ENCODE measurements at places on chromosomes 12 and 14. TPM values are rescaled to one million over a fixed set of nuclear protein-coding genes. Genes with fewer than 3 reads are reported as not detected.
A peak's percentile ranks its signal among the peaks of the same experiment; 100 is the strongest.

The FAM186B gene
- 0.14 TPM for total RNA-seq

The C14orf39 gene
- total RNA-seq: 0.80 TPM

The FOXN4 gene
- total RNA-seq: 2.0 TPM

The GPR137C gene
- total RNA-seq: 6.1 TPM

The KRT74 gene
- total RNA-seq: 0.10 TPM

The HELB gene
- 5.5 TPM for total RNA-seq

The RNF212B gene
- total RNA-seq: not detected

The GPRC5D gene
- total RNA-seq: not detected

The NGB gene
- total RNA-seq: not detected

The CACNA2D4 gene
- total RNA-seq: 0.87 TPM

The CCDC88C gene
- 24.4 TPM for total RNA-seq

DNA sequence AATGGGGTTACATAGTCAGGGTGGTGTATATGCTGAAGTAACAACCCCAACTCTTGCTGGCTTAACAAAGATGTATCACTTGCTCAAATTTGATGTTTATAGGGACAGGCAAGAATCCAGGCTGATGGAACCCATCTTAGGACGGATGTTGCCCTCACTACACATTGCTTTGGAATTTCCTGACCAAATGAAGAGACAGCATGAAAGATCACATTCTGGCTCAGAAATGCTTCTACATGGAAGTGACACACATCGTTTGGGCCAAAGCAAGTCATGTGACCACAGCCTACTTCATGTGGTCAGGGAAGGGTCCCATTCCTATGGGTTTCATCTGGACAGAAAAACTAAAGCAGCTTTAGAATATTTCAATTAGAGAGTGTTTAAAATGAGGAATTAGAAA is 345.8 kb downstream of the TMEM132D start:
- H3K4me3 ChIP-seq: no peak overlapping the region
- H3K27ac ChIP-seq: no peak overlapping the region
- no peak for DNase-seq

- H3K4me3 ChIP-seq: no peak overlapping the region
- no peaks in the 10 kb centered on the region for H3K36me3 ChIP-seq
- H3K27me3 ChIP-seq: no peaks in the 10 kb centered on the region
Measured at GRCh38 chr12:122855928-122856831, 20.9 kb downstream of the HIP1R start.

DNA sequence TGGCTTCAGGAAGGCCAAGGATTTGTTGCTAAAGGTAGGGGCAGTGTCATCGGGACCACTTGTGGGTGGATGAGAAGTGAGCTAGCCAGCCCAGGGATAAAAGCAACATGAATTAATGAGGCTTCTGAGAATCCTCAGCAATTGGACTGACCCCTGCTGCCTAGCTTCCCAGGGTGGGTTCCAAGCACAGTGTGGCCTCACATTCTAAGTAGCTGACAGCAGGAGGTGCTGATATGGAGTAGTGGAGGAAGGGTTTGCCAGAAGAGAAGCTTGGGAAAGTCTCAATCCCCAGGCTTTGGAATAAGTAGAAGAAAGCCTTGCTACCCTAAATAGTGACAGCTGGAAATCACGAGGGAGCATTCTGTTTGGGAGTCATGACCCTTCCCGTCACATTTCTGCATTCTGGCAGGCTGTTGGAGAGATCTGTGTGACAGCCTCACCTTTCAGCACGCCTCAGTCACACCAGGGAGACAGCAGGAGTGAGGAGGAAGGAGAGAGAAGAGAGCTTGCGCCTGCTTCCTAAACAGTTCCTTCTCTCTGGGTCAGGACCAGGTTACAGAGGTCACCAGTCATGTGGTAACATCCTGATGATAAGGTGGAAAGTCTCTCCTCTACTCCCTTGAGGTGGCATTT is 31.2 kb downstream of the DACT1 start:
- H3K4me1 ChIP-seq: peaks cover 42% of the 10 kb centered on the region
- H3K36me3 ChIP-seq: no peaks in the 10 kb centered on the region
- H3K27me3 ChIP-seq: peaks cover 10% of the 10 kb centered on the region
- H3K4me3 ChIP-seq: peak overlapping the region; percentile 1

GRCh38 chr14:85565862-85566296 is 35.9 kb downstream of the FLRT2 start:
- H3K27me3 ChIP-seq: peaks cover 10% of the 10 kb centered on the region
- H3K4me3 ChIP-seq: no peak overlapping the region
- H3K4me1 ChIP-seq: peaks cover 11% of the 10 kb centered on the region
- H3K36me3 ChIP-seq: peaks cover 42% of the 10 kb centered on the region

GRCh38 chr14:53190938-53191337 is 37.8 kb upstream of the DDHD1 start:
- no peak overlapping the region for H3K27ac ChIP-seq
- H3K27me3 ChIP-seq: no peaks in the 10 kb centered on the region
- DNase-seq: no peak

GRCh38 chr12:19288603-19289244 is 150.6 kb upstream of the AEBP2 start:
- no peaks in the 10 kb centered on the region for H3K27me3 ChIP-seq
- peaks cover 45% of the 10 kb centered on the region for H3K36me3 ChIP-seq
- H3K4me1 ChIP-seq: no peaks in the 10 kb centered on the region
- H3K4me3 ChIP-seq: no peak overlapping the region
- H3K27ac ChIP-seq: no peak overlapping the region

DNA sequence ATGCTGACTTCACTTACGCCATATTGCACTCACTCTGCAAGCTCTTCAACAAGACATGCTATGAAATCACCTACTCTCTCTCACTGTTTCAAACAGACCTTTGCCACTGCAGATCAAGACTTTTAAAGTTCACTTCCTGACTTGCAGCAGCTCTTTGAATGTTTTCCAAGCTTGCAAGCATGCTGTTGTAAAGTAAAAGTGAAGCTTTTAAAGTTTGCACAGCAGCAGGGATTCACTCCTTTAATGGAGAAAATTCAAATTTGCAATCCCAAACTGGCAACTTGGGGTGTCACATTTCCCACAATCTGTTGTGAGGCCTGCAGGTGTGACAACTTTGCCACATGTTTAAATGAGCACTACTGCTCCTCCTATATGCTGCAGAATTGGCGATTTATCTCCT is 270.9 kb downstream of the ALX1 start:
- H3K27me3 ChIP-seq: no peaks in the 10 kb centered on the region
- H3K36me3 ChIP-seq: no peaks in the 10 kb centered on the region
- H3K4me1 ChIP-seq: no peaks in the 10 kb centered on the region
- no peak for DNase-seq

- H3K27ac ChIP-seq: peak overlapping the region; percentile 27
- no peaks in the 10 kb centered on the region for H3K36me3 ChIP-seq
- no peak for DNase-seq
- H3K4me3 ChIP-seq: peak overlapping the region; percentile 63
Measured at GRCh38 chr14:73460691-73461127, 2.4 kb upstream of the NUMB start.

GRCh38 chr12:106299202-106299774 is 3.2 kb upstream of the TCP11L2 start:
- no peak for DNase-seq
- H3K27ac ChIP-seq: no peak overlapping the region
- H3K36me3 ChIP-seq: no peaks in the 10 kb centered on the region
- H3K4me3 ChIP-seq: peak overlapping the region; percentile 60

DNA sequence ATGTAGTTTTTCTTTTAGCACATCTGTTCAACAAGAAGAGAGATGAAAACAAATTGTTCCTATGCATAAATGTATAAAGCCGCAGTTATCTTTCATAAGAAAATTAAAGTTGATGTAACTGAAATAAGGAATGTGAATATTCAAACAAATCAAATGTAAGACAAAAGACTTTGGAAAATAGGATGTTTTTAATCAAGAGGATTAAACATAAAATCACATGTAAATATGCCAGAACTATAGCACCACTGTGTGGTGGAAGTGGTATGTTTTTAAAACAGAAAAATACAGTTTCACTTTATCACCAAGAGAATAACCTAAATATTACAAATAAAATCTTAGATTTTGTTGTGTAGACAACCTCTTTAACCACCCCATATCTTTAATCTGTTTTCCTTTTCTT is 40.4 kb downstream of the CAPS2 start:
- no peaks in the 10 kb centered on the region for H3K36me3 ChIP-seq
- no peak overlapping the region for H3K27ac ChIP-seq
- no peak for DNase-seq
- peaks cover 12% of the 10 kb centered on the region for H3K4me1 ChIP-seq
- no peak overlapping the region for H3K4me3 ChIP-seq

GRCh38 chr12:94592080-94592479 is 58.3 kb downstream of the TMCC3 start:
- DNase-seq: no peak
- peaks cover 23% of the 10 kb centered on the region for H3K27me3 ChIP-seq
- H3K4me1 ChIP-seq: peaks cover 25% of the 10 kb centered on the region
- H3K4me3 ChIP-seq: no peak overlapping the region
- H3K36me3 ChIP-seq: no peaks in the 10 kb centered on the region
- H3K27ac ChIP-seq: no peak overlapping the region

GRCh38 chr12:102408487-102409297 is 71.7 kb downstream of the IGF1 start:
- no peak for DNase-seq
- no peaks in the 10 kb centered on the region for H3K36me3 ChIP-seq
- H3K27me3 ChIP-seq: no peaks in the 10 kb centered on the region
- peaks cover 6% of the 10 kb centered on the region for H3K4me1 ChIP-seq

DNA sequence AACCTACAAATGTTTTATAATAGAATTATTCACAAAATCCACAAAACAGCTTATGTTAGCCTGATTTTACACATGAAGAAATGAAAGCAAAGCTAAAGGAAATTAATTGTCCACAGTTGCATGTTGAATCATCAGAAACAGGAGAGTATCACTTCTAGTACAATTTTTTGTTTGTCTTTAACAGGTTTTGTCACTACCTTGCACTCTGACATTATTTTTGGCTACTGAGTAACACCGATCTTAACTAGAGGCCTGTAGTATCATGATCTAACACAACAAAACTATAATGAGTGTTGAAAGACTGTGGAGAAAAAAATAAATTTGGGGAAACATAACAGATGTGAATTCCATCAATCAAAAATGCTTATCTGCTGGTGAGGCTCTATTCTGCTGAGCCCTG is 60.1 kb downstream of the TAOK3 start:
- H3K4me1 ChIP-seq: peaks cover under 1% of the 10 kb centered on the region
- H3K36me3 ChIP-seq: no peaks in the 10 kb centered on the region
- DNase-seq: no peak
- no peaks in the 10 kb centered on the region for H3K27me3 ChIP-seq

GRCh38 chr12:23813206-23813605 is 136.3 kb downstream of the SOX5 start:
- H3K4me3 ChIP-seq: no peak overlapping the region
- H3K36me3 ChIP-seq: peaks cover 4% of the 10 kb centered on the region
- H3K27me3 ChIP-seq: no peaks in the 10 kb centered on the region
- peaks cover 19% of the 10 kb centered on the region for H3K4me1 ChIP-seq
- DNase-seq: no peak
- H3K27ac ChIP-seq: no peak overlapping the region

DNA sequence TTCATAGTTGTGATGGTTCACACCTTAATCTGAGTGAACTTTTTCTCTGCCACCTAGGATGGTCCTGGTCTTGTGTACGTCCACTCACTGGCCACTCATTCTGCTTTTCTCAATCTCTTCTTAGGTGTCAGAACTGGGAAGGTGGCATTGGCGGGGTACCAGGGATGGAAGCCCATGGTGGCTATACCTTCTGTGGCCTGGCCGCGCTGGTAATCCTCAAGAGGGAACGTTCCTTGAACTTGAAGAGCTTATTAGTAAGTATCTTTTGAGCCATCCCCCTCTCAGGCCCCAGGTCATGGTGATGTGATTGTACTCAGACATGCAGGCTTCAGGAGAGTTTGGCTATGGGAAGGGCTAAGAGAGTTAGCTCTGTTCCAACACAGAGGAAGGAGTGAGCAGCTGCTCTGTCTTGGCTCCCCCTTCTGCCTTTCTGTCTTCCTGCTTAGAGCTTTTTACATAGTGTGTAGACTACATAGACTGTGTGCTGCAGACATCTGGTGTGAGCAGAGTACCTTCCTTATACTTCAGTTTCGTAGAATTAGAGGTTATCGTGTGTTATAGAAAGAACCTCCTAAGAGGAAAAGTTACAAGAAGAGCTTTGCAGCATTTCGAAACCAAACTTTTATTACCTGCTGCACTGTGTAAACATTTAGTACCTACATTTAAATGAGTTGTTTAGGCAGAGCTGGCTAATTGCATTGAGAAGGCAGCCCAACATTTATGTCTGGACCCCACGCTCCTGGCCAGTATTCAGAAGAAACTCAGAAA is 54.2 kb downstream of the FNTB start:
- H3K4me3 ChIP-seq: no peak overlapping the region
- H3K27me3 ChIP-seq: no peaks in the 10 kb centered on the region
- H3K27ac ChIP-seq: no peak overlapping the region
- DNase-seq: no peak
- H3K4me1 ChIP-seq: no peaks in the 10 kb centered on the region

DNA sequence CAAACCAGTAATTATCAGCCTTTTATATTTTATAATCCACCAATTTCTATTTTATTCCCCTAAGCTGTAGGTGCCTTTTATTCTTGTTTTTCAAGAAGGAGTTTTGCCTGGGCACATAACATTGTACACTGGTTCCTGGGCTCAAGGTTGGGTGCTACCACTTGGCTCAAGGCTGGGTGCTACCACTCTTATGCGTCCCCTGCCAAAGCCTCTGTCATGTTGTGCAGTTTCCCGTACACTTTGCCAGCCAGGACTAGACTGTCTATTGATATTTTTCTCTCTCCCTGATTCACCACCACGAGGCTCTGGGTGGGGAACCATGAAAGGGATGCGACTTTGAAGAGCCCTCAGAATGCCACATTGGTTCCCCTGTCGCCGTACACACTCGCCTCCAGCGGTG is 52.5 kb upstream of the VASH1 start:
- H3K4me3 ChIP-seq: no peak overlapping the region
- peak; percentile 22 for DNase-seq
- H3K27ac ChIP-seq: no peak overlapping the region

DNA sequence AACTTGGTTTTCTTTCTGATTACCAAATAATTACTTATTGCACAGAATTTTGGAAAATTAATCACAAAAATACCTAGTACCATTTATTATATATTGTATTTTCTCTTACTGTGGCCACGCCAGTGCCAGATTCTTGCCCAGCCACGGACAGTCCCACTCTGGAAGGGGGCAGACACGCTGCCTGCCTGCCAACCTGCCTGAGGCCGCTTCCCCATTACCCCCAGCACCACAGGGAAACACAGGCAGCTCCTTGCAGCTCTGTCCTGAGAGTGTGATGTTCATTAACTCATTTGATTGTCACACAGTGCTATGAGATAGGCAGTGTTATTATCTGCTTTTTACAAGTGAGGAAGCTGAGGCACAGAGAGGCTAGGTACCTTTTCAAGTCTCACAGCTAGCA is 46.8 kb downstream of the CACNA1C start:
- peaks cover 15% of the 10 kb centered on the region for H3K4me1 ChIP-seq
- DNase-seq: no peak
- peaks cover 6% of the 10 kb centered on the region for H3K27me3 ChIP-seq
- no peak overlapping the region for H3K27ac ChIP-seq
- no peak overlapping the region for H3K4me3 ChIP-seq
- no peaks in the 10 kb centered on the region for H3K36me3 ChIP-seq

- H3K4me1 ChIP-seq: no peaks in the 10 kb centered on the region
- no peak overlapping the region for H3K4me3 ChIP-seq
- H3K36me3 ChIP-seq: no peaks in the 10 kb centered on the region
- no peaks in the 10 kb centered on the region for H3K27me3 ChIP-seq
Measured at GRCh38 chr14:30521899-30522736, 36.8 kb upstream of the G2E3 start.
